Activated naive CD4-positive, alpha-beta T cell treated with anti-CD3 and anti-CD28 coated beads for 36 hours (primary cell): ENCODE measurements at places on chromosomes 16 and 17. TPM values are rescaled to one million over a fixed set of nuclear protein-coding genes. Genes with fewer than 3 reads are reported as not detected.

GRCh38 chr17:9237661-9238301, 216.5 kb downstream of the NTN1 start:
- no peak for DNase-seq

DNA sequence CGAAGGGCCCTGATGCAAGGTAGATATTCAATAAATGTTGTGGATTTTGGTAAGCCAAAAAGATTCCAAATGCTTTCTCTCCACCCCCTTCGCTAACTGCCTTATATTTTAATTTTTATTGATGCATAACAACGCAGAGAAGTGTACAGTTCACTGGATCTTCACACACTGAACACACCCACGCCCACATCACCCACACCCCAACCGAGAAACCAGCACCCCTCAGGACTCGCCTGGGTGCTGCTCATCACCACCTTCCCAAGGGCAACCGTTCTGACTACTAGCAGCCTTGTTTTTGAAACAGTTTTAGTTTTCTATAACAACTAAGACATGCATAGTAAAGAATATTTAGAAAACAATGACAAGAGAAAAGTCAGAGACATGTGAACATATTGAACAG, 9.1 kb upstream of the PLCG2 start:
- DNase-seq: no peak

DNA sequence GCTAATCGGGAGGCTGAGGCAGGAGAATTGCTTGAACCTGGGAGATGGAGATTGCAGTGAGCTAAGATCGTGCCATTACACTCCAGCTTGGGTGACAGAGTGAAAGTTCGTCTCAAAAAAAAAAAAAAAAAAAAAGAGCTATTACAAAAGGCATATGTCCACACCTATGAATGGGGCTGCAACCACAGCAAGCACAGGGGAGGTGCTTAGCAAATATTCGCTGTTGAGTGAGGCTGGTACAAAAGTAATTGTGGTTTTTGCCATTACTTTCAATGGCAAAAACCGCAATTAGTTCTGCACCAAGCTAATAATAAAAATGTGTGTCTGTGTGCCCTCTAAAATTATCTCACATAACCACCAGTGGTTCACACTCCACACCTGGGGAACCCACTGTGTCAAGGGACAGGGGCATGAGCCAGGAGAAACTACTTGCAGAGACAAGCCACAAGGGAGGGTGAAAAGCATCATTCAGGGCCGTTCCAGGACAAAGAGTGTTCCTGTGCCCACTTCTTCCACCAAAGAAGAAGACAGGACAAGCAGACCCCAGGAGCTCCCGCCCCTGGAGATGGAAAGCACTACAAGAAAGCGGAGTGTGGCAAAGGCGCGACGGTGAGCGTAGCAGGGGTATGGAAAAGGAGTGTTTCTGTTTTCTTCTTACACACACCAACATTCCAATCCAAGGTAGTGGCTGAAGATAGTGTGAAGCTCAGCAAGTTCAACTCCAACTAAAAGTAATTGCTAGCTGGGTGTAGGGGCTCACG, 84.4 kb upstream of the CNEP1R1 start:
- DNase-seq: no peak

DNA sequence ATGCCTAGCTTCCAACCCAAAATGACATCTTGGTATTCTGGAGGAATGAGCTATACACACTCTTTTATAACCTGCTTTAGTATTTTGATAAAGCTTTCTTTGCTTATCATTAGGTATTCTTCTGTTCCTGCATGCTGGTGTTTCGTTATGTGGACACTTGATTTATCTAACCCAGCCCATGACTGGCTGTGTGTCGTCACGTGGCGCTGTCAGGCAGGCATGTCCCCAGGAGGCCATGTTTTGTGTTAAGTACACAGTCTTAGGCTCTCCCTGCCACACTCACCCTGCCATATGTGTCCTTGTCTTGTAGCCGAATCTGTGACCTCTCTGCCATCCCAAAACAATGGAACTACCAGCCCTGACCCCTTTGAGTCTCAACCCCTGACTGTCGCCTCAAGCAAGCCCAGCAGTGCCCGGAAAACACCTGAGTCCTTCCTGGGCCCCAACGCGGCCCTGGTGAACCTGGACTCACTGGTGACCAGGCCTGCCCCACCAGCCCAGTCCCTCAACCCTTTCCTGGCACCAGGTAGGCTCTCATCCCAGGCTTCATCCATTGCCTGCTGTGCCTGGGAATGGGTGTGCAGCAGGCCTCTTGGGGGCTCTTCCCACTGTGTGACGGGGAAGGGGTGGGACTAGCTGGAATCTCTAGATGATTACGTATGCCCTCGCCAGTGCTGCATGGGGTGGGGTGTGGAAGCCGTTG, 30.8 kb downstream of the B9D1 start:
- no peak for DNase-seq

GRCh38 chr17:35185849-35186248, 8.3 kb downstream of the SLC35G3 start:
- DNase-seq: peak; percentile 56

DNA sequence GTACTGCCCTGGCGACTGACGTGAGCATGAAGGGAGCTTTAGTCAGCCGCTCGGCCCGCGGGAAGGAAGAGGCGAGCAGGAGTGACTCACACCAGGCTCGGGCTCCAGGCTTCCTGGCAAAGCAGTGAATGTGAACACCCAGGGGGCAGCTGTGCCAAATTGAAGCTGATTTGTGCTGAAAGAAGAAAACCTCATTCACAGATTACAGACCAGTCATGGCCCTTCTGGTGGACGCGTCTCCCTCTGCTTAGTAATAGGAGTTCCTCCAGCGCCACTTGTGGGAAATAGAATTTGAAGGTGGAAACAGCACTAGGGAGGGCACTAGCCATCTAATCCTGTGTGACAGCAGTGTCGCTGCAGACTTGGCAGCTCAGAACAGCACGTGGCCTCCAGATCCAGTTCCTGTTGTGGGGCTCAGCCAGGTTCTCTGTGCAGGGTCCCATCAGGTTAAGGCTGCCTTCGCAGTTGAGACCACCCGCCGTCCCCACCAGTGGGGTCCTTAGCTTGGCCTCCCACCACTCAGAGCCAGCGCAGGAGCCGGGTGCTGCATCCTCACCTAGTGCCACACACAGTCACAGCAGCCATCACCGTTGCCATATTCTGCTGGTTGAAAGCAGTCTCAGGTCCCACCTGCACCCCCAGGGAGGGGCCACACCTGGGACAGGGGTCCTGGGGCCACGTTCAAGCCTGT, 164.5 kb upstream of the CHMP6 start:
- DNase-seq: peak; percentile 75

ADGRG3 gene
- total RNA-seq: not detected

CBFA2T3 gene
- total RNA-seq: not detected

SLC16A6 gene
- total RNA-seq: 1.1 TPM

CRYM gene
- not detected for total RNA-seq

TEKT3 gene
- not detected for total RNA-seq

HS3ST3A1 gene
- total RNA-seq: 1.1 TPM

VASN gene
- not detected for total RNA-seq
